ENCODE measurements at places on chromosomes 5 and 9. TPM values are rescaled to one million over a fixed set of nuclear protein-coding genes. Genes with fewer than 3 reads are reported as not detected.

Gene HAND1
- total RNA-seq = not detected

Gene ZDHHC11B
- total RNA-seq = 2.3 TPM

Gene STK32A
- total RNA-seq = 0.17 TPM

Gene FAM219A
- 11.1 TPM for total RNA-seq

Gene CDX1
- total RNA-seq = not detected

Gene GDF9
- 2.4 TPM for total RNA-seq

Gene OTP
- not detected for total RNA-seq

Gene C1QTNF3
- not detected for total RNA-seq

Gene TTC23L
- total RNA-seq = not detected

DNA sequence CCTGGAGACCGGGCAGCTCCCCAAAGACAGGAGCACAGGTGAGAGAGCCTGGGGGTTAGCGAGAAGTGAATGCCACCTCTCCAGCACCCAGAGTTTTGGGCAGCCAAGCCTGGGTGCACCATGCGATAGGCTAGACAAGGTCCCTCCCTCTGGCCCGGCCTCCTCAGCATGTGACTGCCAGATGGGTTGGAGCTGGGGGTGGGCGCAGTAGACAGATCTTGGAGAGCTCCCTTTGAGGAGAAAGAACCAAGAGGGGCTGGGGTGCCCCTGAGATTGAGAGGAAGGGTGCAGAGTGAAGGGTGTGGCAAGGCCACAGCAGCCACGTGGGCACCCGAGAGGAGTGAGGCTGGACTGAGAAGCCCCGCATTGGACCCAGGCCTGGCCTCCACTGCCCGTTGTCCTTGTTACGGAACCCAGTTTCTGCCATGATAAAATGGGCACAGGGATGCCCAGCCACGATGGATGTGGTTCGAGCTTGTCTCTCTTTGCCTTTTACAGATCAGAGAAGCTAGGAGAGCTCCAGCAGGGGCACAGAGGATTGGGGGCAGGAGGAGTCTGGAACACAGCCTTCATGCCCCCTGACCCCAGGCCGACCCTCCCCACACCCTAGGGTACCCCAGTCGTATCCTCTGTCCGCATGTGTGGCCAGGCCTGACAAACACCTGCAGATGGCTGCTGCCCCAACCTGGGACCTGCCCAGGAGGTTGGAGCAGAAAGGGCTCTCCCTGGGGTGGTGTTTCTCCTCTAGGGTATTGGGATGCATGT is 1.4 kb downstream of the TMEM141 start:
- DNase-seq = no peak

GRCh38 chr5:133681896-133682295 is 69.6 kb upstream of the FSTL4 start:
- DNase-seq = no peak

- no peak for DNase-seq
These were observed 57.5 kb upstream of the GNA14 start for GRCh38 chr9:77705636-77706035.

GRCh38 chr9:136437839-136438547 is 1.7 kb downstream of the INPP5E start:
- no peak for DNase-seq

GRCh38 chr5:133227897-133228296 is 176.1 kb downstream of the HSPA4 start:
- no peak for DNase-seq

- no peak for DNase-seq
These were observed 212.9 kb downstream of the ARRDC3 start for GRCh38 chr5:91170266-91170665.

DNA sequence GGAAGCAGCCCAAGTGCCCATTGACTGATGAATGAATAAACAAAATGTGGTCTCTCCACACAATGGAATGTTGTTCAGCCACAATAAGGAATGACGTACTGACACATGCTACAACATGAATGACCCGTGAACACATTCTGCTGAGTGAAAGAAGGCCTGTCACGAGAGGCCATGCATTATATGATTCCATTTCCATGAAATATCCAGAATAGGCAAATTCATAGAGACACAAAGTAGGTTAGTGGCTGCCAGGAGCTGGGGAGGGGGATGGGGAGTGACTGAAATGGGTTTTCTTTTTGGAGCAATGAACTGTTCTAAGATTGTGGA is 41.4 kb downstream of the BICD2 start:
- DNase-seq = no peak

DNA sequence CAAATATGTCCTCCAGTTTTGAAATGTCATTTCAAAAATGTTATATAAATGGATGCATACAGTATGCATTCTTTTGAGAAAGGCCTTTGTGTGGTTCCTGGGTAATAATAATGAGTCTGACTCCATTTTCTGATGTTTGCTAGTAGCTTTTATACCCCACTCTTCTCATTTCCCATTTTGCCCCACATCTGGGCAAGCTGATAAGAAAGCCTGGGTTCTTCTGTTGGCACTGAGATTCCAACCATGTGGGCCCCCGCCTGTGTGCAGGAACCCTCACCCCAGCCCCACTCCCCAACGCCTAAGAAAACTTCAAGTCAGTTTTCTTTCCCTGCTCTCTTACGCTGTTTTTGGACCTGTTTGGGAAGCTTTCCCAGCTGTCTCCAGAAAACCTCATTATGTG is 89.4 kb downstream of the SNX18 start:
- DNase-seq = no peak

GRCh38 chr9:131837836-131838235 is 98.0 kb upstream of the RAPGEF1 start:
- no peak for DNase-seq

GRCh38 chr5:72276219-72276752 is 43.8 kb downstream of the MRPS27 start:
- DNase-seq = no peak

- no peak for DNase-seq
These were observed 57.4 kb upstream of the RANBP6 start for GRCh38 chr9:6072865-6073264.

DNA sequence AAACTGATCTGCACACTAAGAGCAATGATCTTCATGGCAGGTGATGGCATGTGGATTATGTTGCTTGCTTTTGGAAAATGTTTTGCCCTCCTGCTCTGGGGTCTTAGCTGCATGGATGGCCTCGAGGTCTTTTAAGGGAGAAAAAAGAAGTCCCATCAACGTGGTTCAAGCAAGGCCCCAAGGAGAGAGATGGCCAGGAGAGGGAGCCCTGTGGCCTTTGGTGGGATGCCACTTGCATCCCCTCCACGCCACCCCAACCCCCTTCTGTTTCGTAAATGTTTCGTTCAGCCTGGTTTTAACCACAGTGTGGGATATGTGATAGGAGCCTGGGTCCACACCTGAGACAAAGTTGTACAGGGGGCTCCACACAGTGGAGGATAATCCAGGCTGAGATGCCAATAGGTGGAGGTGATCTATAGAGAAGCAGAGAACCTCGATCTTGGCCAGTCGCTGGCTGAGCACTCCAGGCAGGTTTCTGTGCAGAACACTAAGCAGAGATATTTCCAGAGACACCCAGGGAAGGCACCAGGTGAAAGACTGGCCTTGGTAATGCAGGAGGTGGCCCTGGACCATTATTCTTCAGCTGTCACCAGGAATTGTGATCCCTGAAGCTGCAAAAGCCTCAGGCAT is 25.8 kb upstream of the FRRS1L start:
- peak; percentile 11 for DNase-seq

GRCh38 chr5:150339165-150339564 is 18.3 kb upstream of the TCOF1 start:
- DNase-seq = no peak

GRCh38 chr9:69307446-69308205 is 17.4 kb upstream of the ENTREP1 start:
- DNase-seq = peak; percentile 45

- DNase-seq = peak; percentile 88
These were observed 173.0 kb upstream of the PDE4D start for GRCh38 chr5:60066502-60066901.

GRCh38 chr5:123282444-123282843 is 140.8 kb downstream of the CEP120 start:
- no peak for DNase-seq

GRCh38 chr5:5005353-5005752 is 134.8 kb upstream of the ADAMTS16 start:
- no peak for DNase-seq

GRCh38 chr9:33232815-33233214 is 7.2 kb upstream of the SPINK4 start:
- no peak for DNase-seq

GRCh38 chr9:89980600-89980999 is 375.8 kb downstream of the GADD45G start:
- no peak for DNase-seq

DNA sequence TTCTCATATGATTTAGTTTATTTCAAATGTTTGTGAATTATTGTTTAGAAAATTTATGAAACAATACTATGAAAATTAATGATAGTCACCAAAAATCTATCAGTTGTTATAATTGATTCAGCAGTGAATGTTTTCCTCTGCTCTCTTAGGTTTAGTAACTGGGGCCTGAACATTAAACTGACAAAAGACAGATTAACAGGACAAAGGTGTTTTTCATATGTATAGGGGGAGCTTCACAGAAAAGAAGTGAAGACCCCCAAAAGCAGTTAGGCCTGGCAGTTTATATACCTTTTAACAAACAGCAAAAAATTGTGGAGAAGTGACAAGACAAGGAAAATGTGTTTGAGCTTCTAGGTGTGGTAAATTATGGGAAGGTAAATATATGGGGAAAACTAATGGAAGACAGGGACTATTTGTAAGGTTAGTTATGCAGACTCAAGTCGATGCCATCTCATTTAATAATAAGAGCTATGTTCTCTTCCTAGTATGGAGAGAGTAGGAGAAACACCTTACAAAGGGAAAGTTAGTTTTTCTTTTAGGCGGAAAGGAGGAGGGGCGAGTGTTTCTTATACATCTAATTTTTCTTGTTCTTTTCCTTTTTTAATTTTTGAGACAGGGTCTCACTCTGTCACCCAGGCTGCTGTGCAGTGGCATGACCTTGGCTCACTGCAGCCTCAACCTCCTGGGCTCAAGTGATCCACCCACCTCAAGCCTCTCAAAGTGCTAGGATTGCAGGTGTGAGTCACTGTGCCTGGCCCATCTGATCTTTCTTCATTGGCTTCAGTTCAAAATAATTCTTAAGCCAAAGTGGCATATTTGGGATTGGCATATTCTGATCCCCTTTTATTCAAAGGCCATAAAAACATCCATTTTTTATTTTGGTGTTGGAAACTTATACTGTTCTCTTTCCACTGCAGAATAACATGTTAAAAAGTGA is 77.8 kb downstream of the C9orf153 start:
- no peak for DNase-seq

DNA sequence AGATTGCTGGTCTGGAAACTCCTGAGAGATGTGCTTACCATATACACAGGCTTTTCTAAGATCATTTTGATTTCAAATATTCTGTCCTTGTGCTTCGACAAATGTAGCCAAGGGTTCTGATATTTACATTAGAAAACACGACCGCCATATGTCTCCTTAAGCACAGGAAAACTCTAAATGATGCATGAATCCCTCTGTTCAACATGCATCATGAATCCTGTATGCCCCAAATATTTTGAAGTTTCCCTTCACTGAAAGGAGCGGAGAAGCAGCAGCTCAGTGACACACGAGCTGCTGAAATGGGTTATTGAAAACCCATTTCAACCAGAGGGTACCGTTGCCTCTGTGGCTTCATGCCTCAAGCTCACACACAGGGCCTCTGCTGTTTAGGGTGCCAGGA is 74.4 kb downstream of the NREP start:
- DNase-seq = no peak

Data from A172 (cell line).